Activated T-helper 1 cell treated with anti-CD3 and anti-CD28 coated beads, Interleukin-2, amount 50 U/mL, for 16 hours (primary cell): ENCODE measurements at places on chromosomes 2 and 18.

DNA sequence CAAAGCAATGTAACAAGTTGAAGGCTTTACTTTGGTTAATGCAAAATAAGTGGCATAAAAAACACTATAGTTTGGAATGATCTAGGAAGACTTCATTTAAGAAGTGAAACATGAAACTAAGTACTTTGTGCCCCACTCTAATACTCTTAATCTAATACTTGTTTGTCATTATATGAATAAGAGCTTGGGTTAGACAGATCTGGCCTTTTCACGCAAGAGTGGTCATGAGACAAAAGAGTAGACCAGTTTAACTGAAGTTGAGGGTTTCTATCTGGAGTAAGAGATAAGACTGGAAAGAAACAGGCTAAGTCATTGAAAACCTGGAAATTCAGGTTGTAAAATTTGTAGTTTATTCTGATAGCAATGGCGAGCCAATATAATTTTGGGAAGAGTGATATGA lies 2.8 kb downstream of the SLC30A6 start:
- no peak for DNase-seq

GRCh38 chr18:72100465-72101004 lies 443.6 kb downstream of the CBLN2 start:
- no peak for DNase-seq

DNA sequence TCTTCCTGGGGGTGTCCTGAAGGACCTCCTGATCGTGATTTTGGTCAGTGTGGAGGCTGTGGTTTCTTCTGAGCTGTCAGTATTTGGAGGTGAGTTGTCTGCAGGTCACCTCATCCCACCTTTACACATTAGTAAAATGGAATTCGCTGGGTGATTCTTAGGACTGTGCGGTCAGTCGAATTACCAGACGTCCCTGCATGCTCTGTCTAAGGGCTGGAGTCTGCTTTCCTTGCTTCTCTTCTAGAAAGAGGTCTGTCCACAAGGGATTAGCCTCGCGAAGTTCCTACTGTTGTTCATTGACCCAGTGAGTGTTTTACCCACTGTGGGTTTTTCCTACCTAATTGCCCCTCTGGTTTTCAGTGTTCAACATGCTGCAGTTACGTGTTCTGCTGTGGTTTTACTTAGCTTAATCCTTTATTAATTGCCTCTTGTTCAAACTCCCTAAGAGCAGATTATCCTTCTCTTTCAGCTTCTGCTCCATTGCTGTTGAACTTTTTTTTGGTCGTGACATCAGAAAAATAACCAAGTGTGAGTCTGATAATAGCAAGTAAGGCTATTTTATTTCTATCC lies 183.4 kb downstream of the NEDD4L start:
- no peak for DNase-seq

- DNase-seq, result no peak
Observed at GRCh38 chr2:128169094-128169493, 78.1 kb downstream of the UGGT1 start.

- DNase-seq, result no peak
Observed at GRCh38 chr18:13645093-13645492, 81.3 kb downstream of the FAM210A start.

- no peak for DNase-seq
Observed at GRCh38 chr2:75952173-75952572, 241.5 kb upstream of the GCFC2 start.

- DNase-seq, result no peak
Observed at GRCh38 chr2:27096748-27097297, 10.3 kb downstream of the KHK start.

DNA sequence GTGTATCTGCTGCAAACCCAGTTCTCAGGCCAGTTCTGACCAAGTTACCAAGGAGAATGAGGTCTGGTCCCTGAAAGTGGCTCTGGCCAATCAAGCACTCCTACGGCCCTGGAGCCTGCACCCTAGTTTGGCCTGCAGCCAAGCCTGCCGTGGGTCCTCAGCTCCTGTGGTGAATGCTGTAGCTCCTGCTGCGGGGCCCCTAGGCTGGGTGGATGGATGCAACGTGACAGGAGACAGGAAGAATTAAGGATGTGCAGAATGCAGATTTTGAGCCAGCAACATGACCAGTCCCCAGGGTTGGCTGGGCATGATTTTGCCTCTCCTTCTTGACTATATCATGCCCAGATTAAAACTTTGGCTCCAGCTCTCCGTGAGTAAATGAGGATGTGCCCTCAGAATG lies 97.2 kb downstream of the SMAD7 start:
- no peak for DNase-seq

- no peak for DNase-seq
Observed at GRCh38 chr2:237314681-237315080, 99.3 kb downstream of the COL6A3 start.

GRCh38 chr2:238164906-238165287 lies 6.1 kb downstream of the ERFE start:
- DNase-seq, result no peak

DNA sequence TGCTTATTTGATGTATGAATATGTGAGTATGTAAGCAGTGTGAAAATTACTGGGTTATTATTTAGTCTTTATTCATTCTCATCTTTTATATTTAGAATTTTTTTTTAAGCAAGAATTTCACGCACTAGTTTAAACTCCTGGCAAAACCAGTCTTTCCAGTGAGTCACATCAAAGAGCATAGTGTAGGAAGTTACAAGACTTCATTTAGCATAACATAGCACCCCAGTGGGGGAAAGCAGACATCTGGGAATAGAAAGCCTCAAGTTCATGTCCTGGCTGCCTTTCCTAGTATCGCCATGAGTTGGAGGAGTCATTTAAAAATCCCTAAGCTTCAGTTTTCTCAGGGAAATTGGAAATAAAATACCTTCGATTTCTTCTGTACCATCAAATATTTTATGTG lies 408.3 kb downstream of the NUP35 start:
- DNase-seq, result no peak

DNA sequence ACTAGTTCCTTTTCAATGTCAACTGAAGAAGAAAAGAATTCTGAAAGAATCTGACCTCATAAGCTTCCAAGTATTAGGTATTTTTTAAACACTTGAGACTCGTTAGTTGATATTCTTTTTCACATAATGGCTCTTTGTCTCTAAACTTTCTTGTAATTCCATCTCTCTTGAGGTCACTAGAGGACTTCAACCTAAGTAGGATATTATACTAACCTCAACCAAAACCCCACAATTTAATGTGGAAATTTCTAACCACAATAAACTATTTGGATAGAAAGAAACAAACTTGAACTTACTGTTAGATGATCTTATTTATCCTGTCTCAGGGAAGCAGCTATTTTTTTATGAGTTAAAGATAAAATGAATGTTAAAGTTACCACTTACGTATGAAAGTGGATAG lies 206.9 kb upstream of the FSIP2 start:
- no peak for DNase-seq

- DNase-seq, result no peak
Observed at GRCh38 chr2:17148407-17149145, 369.7 kb downstream of the RAD51AP2 start.

- DNase-seq, result no peak
Observed at GRCh38 chr2:216862628-216863398, 2.9 kb upstream of the TNP1 start.

DNA sequence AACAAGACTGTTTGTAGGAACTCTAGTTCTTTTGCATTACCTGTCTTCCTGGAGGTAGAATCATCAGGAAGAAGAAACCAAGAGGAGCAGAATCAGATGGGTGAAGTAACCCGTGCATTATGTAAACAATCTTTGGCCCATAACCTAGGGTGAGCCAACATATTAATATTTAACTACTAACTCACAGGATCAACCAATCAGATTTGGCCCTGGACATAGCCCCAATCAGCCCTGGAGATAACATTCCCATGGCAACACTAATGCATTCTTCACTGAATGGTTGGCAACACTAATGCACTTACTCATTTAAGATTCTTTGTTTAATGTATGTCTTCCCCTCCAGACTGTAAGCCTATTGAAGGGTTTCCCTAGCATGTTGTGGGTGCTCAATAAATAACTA lies 72.0 kb upstream of the CTAGE1 start:
- DNase-seq, result no peak

GRCh38 chr2:172308253-172308935 lies 119.0 kb upstream of the ITGA6 start:
- no peak for DNase-seq

DNA sequence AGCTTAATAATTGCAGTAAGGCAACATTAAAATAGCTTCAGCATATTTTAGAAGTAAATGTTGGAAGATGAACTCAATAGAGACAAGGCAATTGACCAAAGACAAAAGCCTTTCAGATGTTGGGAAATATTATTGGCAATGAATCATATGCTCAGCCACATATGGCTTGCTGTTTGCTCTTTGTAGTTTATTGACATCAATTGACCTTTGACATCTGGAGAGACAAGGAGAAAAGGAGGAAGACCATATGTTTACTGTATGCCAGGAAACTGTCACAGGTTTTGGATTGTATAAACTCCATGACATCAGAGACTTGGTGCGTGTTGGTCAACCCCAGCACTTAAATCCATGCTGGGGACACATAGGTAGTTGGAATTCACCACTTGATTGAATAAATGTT lies 60.6 kb upstream of the SLC16A14 start:
- DNase-seq, result no peak

GRCh38 chr2:224165901-224166319 lies 126.8 kb upstream of the SERPINE2 start:
- DNase-seq, result no peak

DNA sequence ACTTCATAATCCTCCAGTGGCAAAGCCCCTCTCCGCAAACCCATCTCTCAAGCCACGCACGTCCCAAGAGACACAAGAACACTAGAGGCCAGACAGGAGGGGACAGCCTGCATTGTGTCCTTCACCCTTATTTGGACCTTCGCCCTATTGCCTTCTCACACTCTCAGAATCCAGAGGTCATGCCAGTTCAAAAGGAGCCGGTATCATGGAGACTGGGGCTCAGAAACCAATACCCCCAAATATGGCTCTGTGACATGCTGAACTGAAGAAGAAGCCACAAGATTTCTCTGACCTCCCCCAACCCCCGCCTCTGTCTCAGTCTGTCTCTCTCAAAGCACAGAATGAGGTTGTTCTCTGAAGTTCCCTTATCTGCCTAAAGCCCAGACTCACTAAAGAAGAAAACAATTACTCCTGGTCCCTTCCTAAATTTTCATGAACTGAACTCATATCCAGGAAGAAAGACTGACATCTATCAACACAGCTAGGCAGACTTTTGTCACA lies 19.2 kb upstream of the SPATA3 start:
- no peak for DNase-seq

GRCh38 chr2:147204102-147204501 lies 640.7 kb upstream of the ACVR2A start:
- DNase-seq, result no peak

DNA sequence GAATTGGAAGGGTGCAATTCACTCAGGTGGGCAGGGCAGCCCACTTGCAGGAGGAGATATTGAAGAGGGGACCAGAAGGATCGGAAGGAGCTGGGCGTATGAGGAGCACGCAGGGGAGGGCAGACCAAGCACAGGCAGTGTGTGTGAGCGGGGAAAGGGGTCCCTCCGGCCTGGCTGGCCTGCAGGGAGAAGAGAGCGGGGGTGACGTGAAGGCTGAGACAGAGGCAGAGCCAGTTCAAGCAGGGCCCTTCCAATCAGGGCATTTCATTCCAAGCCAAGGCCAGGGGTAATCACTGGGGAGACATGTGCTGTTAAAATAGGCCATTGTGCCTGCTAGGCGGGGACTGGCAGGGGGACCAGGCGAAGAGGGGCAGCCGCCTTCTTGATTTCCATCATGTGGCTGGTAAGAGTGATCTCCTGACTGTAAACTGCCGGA lies 62.2 kb downstream of the ACKR3 start:
- no peak for DNase-seq

DNA sequence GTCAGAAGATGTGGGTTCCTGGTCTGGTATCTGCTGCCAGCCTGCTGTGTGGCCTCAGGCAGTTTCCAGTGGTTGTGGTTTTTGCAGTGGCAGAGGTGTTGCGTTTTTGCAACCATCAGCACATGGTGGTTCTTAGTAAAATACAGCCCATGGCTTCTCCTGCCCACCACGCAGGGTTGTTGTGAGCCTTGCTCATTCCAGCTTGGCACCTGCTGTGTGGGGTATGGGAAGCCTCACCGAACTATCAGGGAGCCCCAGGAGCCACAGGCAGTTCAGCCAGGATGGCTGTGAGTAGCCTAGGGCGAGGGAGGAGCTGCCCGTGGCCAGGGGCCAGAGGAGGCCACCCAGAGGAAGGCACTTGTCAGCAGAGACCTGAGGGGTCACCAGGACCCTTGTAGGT lies 9.8 kb downstream of the ARID5A start:
- no peak for DNase-seq

- DNase-seq, result no peak
Observed at GRCh38 chr2:174066871-174067270, 101.7 kb upstream of the SP3 start.

- DNase-seq, result no peak
Observed at GRCh38 chr2:37742286-37742685, 70.8 kb upstream of the CDC42EP3 start.

DNA sequence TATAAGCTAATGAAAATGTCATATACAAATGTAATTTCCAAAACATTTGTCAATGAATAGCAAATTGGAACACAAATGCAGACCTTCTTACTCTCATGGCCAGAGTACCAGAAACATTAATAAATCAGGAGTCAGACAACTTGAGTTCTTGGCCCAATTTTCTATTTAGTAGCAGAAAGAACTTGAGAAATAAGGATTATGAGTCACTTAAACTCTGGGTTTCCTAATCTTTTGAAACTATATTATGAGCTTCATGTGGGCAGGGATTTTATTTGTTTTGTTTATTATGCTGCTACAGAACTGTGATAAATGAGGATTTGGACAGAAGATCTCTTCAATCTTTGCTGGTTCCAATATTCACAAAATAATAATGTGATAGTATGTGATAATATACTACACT lies 686.7 kb downstream of the NR4A2 start:
- DNase-seq, result no peak

DNA sequence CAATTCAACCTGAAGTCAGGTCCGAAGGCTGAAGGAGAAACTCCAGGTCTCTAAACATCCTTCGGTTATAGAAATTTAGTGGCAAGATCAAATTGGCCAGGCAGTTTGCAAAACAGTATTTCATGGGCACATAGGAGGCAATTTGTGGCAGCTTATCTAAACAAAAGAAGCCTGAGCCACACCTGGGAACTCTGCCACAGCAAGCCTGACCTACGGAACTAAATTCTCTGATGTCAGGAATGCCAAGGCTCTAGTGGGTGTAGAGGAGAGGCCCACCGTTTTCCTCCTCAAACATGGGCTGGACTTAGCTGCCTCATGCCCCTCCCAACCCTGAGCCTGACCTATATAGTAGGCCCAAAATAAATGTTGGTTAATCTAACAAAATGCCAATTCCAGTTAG lies 16.0 kb downstream of the SATB2 start:
- no peak for DNase-seq

DNA sequence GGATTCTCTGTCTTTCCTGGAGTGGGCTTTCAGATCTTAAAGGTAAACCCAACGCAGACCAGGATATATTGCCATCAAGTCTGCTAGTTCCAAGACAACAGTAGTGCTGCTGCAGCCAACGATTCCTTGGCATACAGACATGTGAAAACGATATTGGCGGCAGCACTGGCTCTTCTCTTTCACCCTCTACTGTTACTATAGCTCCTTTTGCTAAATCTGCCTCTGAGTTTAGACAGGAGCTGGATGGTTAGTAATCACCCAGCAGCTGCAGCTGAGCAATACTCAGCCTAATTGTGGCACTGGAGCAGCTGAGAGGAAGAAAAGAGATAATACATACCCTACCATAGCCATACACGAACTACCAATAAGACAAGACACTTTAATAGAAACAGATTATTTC lies 4.0 kb downstream of the YES1 start:
- no peak for DNase-seq
